Fibroblast of mammary gland (primary cell): ENCODE measurements at places on chromosomes 11 and 22.

- no peak for DNase-seq
These were observed 62.2 kb downstream of the MYEOV start for GRCh38 chr11:69355959-69356702.

GRCh38 chr11:93169950-93170561, 27.7 kb downstream of the SLC36A4 start:
- peak; percentile 52 for DNase-seq

GRCh38 chr11:44823006-44823405, 96.2 kb downstream of the TSPAN18 start:
- DNase-seq: peak; percentile 4

- DNase-seq: peak; percentile 68
These were observed 8.1 kb downstream of the SHANK2 start for GRCh38 chr11:71244116-71244810.

GRCh38 chr11:125215976-125216375, 51.4 kb downstream of the PKNOX2 start:
- DNase-seq: no peak

GRCh38 chr22:42522546-42522945, 3.0 kb upstream of the RRP7A start:
- no peak for DNase-seq

DNA sequence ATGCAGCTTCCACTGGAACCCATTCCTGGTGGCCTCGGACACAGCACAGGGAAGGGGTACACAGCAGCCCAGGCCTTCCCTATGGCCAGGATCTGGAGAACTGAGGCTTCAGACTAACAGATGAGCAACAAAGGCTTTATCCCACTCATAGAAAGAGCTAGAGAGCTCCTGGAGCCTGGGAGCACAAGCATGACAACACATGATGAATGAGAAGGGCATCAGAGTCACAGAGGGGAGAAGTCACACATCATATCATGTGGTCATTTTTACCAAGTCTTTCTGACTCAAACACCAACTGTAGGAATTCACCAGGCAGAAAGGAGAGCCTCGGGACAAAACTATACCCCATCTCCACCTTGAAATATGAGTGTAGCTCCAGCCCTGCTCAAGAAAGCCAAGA, 43.2 kb downstream of the NRXN2 start:
- no peak for DNase-seq

DNA sequence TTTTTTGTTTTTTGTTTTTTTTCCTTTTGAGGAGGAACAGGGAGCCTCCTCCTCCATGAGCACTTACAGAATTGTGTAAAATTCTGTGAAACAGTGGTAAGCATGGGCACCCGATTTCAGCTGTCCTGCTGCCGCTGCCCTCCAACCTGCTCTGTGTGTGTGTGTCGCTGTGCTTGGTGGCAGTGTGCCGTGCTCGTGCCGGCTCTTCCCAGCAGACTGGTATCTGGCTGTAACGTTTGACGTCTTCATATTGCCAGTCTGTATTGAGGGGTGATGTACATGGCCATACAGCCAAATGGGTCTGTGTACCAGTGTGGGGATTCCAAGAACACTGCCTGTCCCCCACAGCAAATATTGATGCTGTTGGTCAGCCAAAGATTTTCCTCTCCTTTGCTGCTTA, 97.1 kb downstream of the CWC15 start:
- no peak for DNase-seq

GRCh38 chr22:19270873-19271272, 20.6 kb downstream of the CLTCL1 start:
- no peak for DNase-seq

DNA sequence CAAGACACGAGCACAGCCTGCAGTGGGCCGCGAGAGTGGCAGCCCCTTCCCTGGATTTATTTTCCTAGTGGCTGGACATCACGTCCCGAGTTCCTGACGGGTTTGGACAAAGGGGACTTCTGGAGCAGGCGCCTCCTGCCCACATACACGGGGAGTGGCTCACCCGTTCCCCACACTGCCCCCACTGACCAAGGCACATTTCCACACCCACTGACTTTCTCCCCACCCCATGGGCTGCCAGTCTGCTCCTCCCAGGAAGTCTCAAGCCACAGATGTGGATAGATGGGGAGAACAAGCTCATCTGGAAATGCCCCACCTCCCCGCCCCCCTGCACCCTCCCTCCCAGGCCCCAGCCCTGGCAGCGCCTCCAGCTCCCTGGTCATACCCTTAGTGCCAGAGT, 34.0 kb upstream of the FADD start:
- no peak for DNase-seq

DNA sequence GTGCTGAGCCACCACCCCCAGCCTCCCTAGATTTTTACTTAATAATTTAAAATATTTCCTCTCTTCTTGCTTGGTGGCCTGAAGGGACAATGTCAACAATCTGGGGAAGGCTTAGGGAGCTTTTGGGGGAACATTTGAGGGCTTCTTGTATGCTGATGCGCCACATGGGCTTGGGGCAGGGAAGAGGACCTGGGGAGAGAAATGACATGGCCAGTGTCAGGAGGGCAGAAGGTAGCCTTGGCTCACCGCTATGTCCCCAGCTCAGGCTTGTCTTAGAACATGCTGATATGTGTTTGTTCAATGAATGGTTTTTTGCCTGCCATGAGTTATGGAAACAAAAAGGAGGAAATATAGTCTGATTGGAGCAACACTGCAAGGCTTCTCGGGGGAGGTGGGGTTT, 51.6 kb downstream of the ST14 start:
- DNase-seq: no peak

GRCh38 chr11:2934611-2935239, 5.5 kb upstream of the PHLDA2 start:
- no peak for DNase-seq

DNA sequence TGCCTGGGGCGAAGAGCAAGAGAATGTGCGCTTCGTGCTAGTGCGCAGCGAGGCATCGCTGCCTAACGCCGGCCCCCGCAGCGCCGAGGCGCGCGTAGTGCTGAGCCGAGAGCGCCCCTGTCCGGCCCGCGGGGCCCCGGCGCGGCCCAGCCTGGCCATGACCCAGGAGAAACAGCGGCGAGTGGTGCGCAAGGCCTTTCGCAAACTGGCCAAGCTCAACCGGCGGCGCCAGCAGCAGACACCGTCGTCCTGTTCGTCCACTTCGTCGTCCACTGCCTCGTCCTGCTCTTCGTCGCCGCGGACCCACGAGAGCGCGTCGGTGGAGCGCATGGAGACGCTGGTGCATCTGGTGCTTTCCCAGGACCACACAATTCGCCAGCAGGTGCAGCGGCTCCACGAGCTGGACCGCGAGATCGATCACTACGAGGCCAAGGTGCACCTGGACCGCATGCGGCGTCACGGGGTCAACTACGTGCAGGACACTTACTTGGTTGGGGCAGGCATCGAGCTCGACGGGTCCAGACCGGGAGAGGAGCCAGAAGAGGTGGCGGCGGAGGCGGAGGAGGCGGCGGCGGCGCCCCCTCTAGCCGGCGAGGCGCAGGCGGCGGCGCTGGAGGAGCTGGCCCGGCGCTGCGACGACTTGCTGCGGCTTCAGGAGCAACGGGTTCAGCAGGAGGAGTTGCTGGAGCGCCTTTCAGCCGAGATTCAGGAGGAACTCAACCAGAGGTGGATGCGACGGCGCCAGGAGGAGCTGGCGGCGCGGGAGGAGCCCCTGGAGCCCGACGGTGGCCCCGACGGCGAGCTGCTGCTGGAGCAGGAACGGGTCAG, 1.0 kb downstream of the RASSF10 start:
- peak; percentile 21 for DNase-seq
